ENCODE measurements at places on chromosomes 12 and 14.
A peak's percentile ranks its signal among the peaks of the same experiment; 100 is the strongest.

DNA sequence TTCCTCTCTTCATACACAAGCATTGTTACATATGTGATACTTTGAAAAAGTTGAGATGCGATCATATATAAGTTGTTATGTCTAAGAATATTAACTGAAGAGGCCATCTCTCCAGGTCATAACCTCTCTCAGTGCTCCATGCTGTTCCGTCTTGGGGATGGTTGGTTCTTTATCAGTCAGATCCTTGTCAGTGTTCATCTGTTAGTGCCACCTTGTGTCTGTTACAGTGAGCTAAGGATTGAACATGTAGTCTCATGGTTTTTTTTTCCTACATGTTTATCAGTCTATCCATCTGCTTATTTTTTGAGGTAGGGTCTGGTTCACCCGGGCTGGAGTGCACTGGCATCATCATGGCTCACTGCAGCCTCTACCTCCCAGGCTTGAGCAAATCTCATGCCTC, 30.5 kb downstream of the EP400 start:
- no peak for DNase-seq

DNA sequence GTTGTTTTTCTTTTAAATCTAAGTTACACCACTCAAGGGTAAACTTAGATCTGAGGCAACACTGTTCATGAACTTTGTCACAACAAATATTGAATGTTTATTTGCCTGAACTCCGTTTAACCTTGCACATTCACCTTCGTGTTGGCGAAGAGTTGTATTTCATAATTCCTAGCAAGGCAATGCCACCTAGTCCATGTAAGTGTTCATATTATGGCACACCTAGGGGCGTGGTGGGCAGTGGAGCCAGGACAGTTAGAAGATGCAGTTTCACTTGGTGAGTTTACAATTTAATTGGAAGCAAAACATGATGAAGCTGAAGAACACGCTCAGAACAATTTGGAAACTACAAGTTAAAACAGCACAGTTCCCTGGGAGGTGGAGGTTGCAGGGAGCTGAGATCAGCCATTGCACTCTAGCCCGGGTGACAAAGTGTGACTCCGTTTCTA, 30.4 kb upstream of the GNPNAT1 start:
- DNase-seq, result no peak

DNA sequence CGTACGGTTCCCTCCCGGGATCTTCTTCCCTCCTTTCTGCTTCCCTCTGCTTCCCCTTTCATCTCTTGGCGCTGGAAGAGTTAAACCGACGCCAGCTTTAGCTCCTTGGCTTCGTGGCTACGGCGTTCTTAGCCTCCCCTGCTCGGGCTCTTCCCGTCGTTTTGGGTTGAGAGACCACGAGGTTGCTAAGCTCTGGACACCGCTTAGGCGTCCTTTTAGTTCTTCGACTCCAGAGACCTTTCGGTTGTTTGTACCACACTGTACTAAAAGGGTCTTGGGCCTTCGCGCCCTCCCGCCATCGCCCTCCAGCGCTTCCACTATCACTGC, 545 bp downstream of the CPSF2 start:
- DNase-seq, result peak; percentile 49

DNA sequence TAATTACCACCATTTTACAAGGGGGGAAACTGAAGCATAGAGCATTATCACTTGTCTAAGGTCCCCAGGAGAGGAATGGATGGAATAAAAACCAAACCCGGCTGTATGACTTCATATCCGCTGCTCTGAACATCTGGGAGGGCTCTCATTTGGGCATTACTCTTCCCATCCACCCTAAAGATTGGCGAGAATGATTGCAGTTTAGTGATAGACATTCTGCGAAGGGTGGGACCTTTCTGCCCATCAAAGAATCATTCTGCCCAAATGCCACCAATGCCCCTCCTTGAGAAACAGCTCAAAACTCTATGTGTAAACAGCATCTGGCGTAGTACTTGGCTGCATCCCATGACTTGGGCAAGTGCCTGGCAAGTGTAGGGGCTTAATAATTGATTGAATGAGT, 11.6 kb downstream of the CHST11 start:
- DNase-seq, result no peak

DNA sequence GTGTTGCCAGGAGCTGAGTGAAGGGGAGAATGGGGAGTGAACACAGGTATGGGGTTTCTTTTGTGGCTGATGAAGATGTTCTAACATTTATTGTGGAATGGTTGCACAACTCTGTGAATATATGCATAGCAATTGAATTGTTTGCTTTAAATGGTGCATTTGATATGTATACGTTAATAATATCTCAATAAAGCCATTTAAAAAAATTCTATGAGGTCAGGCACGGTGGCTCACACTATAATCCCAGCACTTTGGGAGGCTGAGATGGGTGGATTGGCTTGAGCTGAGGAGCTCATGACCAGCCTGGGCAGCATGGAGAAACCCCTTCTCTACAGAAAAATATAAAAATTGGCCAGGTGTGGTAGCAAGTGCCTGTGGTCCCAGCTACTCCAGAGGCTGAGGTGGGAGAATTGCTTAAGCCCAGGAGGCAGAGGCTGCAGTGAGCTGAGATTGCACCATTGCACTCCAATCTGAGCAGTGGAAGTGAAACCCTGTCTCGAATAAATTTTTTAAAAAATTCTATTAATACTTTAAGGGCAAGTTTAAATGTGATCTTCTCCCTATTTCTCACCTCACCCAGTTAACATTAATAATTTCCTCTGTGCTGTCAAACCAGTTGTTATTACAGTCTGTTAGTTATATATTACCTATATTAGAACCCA, 65.3 kb downstream of the DENND5B start:
- no peak for DNase-seq

DNA sequence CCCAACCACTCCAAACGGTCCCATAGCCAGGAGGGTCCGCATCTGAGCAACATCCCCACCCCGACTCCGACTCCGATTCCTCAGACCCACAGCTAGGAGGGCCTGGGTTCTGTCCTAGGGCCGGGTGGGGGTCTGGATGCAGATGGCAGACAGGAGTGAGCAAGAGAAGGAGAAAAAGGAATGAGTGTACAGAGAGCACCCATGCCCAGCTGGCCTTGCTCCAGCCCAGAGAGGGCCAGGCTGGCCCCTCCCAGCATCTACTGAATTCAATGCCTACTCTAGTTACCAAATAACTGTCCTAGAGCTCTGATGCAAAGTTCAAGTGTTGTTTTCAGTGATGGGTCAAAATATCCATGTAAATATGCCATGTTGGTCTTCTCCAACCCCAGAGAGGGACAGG, 40.8 kb downstream of the VDR start:
- DNase-seq, result no peak

GRCh38 chr12:65656156-65656882, 168.0 kb upstream of the HMGA2 start:
- DNase-seq, result no peak

DNA sequence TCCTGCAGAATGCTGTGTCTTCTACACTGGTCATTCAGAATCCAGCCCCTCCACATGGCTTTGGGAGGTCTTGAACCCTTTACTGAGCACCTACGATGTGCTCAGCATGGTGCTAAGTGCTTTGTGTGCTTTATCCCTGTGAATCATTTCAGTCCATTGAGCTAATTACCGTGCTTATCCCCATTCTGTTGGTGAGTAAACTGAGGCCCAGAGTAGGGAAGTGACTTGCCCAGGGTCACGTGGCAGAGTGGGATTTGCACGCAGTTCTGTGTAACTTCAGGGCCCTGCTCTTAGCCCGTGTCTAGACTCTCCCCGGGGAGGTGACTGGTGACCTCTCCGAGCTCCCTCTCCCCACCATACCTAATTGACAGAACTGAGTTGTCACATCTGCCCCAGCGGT, 27.4 kb downstream of the MVK start:
- no peak for DNase-seq

DNA sequence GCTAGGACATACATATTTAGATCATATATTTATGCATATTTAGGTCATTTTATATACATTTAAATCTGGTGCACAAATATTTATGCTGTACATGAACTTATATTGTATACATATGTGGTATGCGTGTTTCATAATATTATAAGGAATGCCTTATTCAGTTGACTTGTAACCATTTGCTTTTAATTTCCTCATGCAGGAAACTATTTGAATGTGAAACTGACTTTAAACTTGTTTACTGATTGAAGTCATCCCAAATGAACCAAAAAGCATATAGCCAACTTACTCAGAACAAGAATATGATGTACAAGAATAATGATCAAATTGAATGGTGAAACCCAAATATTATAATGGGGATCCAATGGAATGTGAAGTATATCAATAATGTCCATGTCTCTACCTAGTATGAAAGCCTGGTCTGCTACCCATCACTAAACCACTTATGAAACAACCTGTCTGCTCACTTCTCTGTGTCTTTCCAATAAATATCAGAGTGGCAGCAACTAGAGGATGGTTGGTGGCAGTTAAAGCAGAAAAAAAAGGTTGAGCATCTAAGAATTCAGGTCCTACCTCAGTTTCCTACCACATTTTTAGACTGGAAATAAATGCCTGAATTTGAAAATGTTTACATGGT, 38.3 kb downstream of the RPS6KA5 start:
- DNase-seq, result no peak

DNA sequence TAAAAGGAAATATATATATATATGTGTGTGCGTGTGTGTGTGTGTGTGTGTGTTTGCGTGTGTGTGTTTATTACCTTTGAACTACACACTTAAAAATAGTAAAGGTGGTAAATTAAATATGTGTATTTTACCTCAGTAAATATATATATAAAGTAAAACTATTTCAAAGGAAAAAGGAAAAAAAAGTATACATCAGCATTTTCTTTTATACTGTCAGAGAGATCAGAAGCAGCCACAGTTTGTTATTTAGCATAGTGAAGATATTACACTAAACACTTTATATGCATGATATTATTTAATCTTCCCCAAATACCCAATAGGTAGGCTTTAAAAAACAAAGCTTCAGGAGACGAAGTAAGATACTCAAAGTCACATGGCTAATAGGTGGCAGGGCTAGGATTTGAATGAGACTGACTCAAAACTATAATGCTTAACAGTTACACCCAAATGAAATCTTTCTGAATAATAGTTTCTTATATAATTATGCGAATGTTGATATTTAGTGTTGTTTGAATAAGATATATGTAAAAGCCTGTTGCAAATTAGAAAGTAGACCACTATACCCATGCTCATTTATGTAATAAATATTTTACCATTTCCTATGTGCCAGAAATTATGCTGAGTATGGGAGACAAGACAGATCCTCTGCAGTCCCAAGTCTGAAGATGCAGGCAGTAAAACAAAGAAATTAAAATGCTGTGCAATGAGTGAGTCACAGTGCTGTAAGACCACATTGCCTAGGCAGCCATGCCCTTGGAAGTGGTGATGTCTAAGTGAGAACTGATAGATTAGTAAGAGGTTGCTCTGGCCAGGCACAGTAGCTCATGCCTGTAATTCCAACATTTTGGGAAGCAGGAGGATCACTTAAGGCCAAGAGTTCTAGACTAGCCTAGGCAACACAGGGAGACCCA, 66.1 kb downstream of the PDZRN4 start:
- no peak for DNase-seq

DNA sequence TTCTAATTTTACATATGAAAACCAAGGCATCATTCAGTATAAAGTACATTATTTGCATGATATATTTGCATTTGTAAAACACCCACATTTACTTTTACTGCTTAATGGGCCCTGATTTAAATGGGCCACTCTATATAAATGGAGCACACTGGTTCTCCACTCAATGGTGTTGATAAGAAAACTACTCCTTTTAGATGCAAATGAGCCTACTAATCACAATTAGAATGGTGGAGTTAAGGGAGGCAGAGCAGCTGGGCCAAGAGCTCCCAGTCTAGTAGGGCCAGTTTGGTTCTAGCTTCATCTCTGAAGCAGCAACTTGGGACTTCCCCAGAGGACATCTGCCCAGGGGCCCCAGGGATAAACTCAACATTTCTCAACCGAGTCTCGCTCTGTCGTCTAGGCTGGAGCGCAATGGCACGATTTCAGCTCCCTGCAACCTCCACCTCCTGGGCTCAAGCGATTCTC, 120.7 kb downstream of the FOXN3 start:
- no peak for DNase-seq

DNA sequence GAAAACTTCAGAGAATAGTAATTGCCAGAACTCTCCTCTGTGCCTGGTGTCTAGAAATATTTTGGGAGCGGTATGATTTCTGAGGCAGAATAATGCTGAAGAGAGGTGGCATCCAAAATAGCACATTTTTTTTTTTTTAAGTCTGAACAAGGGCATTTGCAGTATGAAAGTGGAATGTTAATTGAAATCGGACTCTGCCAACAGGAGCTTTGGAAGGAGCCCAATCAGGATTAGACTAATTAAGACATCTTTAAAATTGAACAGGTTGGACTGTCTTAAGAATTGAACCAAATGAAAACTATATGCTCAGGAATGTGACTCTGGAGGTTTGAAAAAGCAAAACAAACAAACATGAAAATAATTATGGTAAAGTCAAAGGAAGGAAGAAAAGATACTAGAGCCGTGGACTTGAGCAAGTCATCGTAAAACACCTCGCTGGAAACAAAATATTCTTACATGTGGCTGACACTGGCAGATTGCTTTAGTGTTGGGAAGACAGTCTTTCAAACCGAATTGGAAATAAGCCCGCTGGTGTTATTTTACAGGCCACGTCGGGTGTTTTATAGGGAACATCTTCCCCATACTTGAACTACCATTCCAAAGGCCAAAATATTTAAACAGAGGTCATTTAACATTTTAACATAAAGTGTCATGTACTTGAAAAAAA, 436.3 kb downstream of the VRK1 start:
- DNase-seq, result no peak

DNA sequence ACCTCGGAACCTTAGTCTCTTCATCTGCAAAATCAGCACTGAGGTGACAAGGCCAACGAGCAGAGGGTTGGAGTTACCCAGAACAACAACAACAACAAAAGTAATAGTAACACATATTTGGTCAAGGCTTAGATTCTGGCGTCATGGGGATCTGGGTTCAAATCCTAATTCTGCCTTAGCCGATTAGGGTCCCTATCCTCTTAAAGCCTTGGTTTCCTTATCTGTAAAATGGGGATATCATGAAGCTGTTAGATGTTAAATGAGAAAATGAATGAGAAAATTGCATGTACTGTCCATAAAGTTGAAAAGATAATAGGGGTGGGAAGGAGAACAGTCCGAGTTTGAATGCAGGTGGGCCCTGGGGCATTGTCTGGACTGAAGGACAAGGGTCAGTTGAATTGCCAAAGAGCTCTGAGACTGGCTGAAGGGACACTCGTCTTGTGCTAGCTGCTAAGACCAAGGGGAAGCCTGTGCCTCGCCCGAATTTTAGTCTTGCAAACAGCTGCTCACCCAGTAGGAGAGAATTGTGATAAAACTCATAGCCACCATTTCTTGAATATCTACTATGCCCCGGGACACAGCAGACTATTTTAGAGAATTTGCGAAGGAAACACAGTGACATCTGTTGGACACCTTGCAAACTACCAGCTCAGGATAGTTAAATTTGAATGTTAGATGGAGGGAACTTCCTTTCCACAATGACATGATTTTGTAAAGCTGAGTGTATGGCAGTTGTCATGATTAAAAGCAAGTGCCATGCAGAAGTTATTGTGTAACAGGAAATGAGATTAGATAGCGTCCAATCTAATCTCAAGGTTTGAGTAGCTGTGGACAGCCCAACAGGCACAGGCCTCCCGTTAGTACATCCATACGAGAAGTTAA, 6.8 kb upstream of the HNF1A start:
- DNase-seq, result peak; percentile 86

GRCh38 chr12:70754330-70754741, 117.1 kb upstream of the PTPRB start:
- DNase-seq, result no peak
